ENCODE measurements at places on chromosomes 4 and X.

- DNase-seq, result no peak
Measured at GRCh38 chr4:69546134-69546765, 50.5 kb upstream of the UGT2B4 start.

- no peak for DNase-seq
Measured at GRCh38 chr4:28373601-28374000, 1513.0 kb downstream of the STIM2 start.

GRCh38 chr4:100486496-100486895, 31.3 kb downstream of the EMCN start:
- no peak for DNase-seq

DNA sequence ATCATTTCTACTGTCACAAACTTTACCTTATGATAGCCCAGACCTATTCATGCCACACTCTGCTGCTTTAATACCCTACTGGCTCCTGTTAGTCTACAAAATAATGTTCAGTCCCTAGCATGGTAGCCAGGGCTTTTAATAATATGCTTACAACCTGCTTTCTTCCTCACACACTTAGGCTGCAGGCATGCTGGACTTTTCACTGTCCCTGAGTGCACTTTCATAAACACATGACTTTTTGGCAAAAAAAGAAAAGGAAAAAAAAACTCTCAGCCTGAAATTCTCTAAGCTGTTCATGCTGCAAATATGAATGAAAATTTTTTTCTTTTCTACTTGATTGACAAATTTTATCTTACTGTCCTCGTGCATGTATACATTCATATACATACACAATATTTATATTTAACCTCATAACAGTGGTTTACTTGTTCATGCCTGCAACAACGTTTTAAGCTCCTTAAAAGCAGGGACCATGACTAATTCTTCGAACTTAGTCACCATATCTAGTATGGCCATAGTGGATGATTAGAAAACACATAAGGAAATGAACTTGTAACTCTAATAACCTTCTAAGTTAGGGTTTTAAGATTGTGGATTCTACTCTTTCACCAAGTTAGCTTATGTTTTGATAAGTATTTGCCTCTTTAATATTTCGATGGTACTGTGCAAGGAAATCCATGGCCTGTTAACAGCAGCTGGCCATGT, 229.5 kb downstream of the SPCS3 start:
- DNase-seq, result no peak

DNA sequence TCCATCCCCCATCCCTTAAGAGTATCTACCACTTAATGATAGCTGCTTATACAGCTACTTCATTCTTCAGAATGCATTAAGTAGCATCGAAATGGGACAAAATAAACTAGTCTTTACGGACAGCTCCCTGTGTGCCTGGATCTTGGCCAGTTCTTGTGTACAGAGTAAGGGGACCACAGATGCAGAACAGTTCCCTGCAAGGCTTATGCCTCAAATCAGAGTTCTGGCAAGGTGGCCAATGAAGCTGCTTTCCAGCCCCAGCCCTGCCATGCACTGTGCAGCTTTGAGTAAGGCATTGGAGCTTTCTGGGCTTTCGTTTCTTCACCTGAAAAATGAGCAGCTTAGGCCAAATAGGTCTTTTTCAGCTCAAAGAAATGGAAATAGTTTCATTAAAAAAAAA, 14.2 kb downstream of the CLNK start:
- no peak for DNase-seq

DNA sequence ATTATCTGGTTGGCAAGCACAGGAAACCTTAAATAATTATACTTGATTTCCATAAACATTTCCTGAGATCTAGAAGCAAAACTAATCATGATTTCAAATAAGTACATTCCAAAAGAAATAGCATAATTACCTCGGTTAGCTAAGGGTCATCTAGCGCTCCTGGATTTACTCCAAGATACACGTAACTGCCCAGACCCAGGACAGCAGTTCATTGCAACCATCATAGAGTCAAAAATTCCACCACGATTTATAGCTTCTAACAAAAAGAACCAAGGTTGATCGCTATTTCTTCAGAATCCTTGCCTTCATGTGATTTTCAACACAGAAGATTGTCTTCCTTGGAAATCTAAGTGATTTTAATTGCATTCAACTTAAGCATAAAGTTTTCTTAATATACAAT, 1235.5 kb upstream of the TENM3 start:
- DNase-seq, result no peak

GRCh38 chrX:154398668-154399526, 720 bp downstream of the RPL10 start:
- peak; percentile 67 for DNase-seq

DNA sequence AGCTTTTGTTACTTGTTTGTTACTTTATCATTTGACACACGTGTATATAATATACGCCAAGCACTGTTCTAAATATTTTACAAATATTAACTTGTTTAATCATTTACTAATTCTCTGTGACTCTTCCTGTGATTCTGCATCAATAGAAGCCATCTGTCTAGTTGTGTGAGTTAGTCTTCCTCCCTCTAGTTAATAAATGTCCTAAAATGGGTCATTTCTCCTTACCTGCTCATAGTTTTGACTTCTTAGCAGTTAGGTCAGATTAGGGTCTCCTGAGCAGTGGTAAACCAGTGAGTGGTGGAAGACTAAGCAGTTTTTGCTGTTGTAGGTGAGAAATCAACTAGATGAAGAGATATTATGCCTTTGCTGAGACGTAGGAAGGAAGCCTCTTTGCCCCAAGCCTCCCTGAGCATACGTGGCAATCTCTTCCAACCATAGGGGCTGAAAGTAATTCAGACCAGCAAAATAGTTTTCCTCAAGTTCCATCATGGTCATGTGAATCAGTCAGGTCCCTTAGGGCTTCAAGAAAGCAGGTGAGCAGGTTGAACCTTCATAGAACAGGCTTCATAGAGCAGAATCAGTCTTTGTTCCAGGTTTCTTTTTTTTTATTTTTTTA, 38.7 kb upstream of the THOC2 start:
- no peak for DNase-seq

Data from NCI-H1436 treated with DMSO at 0.1 percent for 48 hours (cell line).